ENCODE measurements at places on chromosomes 6 and 20.

DNA sequence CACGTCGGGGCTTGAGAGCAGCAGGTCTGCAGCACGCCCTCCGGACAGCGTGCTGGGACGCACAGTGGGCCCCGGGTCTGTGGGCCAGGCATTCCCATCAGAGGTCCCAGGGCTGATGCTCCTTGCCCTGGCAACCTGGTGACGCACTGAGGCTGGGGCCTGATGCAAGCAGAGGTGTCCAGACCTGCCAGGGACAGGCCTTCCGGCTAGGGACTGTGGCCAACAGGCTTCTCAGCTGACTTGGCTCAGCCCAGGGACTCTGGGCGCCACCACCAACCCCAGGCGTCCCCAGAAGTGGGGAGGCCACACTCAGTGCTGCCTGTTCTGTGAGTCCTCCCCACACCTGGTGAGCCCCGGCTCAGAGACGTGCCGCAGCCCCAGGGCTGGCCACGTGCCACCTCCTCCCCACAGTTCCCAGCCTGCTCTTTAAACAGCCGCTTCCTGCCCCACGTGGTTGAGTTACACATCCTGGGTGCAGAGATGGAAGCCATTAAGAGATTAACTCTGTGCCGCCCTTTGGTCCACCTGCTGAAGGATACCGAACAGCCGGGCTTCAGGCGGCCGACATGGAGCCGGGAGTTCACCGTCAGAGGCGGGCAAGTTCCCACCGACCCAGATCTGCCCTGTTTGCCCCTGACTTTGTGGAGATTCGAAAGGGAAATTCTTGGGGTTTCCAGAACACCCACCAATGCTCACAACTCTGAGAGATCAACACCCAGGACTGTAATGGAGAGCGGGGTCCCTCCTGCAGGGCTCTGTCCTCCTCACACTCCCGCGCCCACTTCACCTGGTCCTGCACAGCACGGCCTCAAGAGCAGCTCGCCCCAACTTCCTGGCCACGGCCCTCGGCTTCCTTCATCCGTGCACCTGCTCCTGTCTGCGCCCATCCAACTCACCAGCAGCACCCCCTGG is 37.6 kb upstream of the ZBP1 start:
- peak; percentile 46 for DNase-seq

DNA sequence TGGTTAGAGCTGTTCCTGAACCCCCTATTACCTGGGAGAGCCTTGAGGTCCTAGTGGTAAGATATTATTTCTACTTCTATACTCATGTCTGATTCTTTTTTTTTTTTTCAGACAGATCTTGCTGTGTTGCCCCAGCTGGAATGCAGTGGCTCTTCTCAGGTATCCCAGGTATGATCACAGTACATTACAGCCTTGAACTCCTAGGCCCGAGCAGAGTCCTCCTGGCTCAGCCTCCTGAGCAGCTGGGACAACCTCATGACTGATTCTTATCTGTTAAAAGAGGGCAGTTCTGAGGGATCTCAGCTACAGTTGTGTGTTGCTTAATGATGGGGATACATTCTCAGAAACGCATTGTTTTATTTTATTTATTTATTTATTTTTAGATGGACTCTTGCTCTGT is 30.2 kb downstream of the BAK1 start:
- no peak for DNase-seq

DNA sequence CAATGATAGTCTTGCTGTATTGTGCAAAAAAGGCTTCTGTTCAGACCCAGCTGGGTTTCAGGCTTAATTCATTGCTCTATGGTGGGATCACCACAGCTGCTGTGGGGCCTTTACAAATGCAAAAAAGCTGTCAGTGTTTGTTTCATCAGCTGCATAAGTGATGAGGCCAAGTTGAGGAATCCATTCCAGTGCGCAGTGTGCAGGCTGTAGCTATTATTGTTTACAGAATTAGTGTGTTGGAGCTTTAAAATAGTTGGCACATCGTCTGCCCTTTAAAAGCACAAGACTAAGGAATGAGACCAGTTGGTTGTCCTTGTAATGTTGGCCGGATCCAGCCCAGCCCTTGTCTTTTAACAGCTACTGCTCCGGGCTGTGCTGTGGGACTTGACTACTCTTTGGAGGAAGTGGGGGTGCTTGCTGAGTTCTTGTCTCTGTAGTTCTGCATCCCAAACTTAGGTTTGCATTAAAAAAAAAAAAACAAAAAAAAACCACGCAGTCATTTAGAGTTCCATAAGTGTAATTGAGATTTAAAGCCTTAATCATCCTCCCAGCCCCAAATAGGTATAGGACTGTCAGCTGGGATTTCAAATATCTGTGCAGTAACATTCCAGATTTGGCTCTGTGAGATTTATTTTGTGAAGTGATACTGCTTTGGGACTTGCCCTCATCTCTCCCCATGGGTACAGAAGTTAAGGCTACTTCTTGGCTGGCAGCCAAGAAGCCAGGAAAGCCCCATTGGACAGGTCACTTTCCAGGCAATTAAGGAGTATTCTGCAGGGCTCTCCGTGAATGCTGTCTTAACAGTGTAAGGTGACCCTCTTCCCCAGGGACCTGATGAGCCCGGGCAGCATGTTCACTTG is 19.3 kb downstream of the JARID2 start:
- DNase-seq = no peak

- DNase-seq = no peak
Observed at GRCh38 chr6:154901876-154902552, 93.1 kb upstream of the TIAM2 start.

DNA sequence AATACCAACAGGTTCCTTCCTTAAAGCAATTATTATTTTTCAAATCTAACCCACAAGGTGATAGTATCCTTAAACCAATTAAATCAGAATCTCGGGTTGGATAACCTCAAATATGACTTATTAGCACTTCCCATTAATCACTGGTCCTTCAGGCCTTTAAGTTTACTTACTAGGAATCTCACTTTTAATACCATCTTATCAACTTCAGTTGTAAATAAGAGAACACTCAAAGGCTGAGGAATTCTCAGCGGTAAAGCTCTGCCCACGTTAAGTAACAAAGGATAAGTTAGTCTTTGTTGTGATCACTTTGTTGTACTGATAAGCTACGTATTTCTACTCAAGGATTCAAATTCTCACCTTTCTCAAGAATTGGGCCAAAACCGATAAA is 82.0 kb downstream of the OR2B2 start:
- no peak for DNase-seq

- no peak for DNase-seq
Observed at GRCh38 chr6:475314-475713, 83.8 kb downstream of the IRF4 start.

DNA sequence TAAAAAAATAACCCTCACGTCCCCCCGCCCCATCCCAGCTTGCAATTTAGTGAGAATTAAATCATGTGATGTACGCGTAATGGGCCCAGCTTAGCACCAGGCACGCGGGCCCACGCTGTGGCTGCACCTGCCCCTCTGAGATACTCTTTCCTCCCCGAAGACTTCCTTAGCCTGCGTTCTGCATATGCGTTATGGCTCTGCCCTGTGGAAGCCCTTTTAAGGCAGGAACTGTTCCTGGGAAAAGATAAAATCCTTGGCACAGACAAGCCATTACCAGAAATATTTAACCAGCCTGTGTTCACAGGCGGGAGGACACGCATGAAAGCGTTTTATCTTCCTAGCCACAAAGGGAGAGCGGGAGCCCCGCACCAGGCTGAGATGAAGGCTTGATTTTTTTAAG is 311.0 kb downstream of the LRFN2 start:
- DNase-seq = no peak

- no peak for DNase-seq
Observed at GRCh38 chr6:41209547-41210320, 8.8 kb upstream of the TREML2 start.

- DNase-seq = no peak
Observed at GRCh38 chr6:85469276-85470022, 19.6 kb downstream of the NT5E start.

- DNase-seq = peak; percentile 33
Observed at GRCh38 chr6:6494677-6495076, 93.8 kb upstream of the LY86 start.

- no peak for DNase-seq
Observed at GRCh38 chr6:5996714-5997419, 9.9 kb downstream of the NRN1 start.

DNA sequence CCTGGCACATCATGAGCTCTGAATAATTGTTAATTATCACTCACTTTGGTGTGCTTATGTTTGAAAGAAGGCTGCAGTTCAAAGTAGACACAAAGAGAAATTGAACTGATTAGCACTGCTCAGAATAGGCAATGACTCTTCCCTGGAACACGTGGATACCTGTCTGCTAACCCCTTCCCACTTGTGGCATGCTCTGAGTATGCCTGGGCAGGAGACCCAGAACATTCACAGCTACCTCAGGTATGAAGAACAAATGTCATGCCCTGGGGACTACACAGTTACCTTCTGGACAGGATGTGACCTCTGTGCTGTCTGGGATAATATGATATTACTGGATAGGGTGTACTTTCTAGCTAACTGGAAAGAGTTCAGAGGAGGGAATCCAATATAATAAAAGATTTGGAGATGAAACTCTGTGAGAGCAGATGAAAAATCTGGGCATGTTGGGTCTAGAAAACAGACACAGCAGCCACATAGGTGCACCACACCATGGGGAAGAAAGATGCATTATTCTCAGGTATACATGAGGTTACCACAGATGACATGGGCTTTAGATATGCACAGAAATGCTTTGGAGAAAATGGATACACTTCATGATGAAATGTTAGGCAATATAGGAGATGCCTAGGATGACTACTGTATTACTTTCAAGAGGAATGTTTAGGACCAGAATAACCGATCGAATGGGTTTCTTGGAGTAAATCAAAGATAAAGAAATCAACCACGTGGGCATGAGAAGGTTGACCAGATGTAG is 324.2 kb upstream of the PREP start:
- no peak for DNase-seq

DNA sequence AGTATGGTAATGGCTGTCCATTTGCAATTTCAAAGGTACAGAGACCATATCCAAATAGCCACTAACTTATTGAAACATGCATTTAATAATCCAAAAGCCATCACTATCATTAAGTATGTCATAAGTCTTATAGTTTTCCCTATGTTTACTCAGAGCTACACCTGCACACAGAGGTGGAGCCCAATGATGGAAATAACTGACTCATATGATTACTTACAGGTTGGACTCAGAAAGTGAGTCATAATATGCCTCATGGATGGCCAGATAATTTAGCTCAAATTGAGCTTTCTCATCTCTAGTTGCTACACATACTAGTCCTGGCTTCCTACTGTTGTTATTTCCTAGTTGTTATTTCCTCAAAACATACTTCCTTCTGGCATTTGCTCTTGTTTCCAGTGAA is 104.4 kb upstream of the KHDRBS2 start:
- no peak for DNase-seq

DNA sequence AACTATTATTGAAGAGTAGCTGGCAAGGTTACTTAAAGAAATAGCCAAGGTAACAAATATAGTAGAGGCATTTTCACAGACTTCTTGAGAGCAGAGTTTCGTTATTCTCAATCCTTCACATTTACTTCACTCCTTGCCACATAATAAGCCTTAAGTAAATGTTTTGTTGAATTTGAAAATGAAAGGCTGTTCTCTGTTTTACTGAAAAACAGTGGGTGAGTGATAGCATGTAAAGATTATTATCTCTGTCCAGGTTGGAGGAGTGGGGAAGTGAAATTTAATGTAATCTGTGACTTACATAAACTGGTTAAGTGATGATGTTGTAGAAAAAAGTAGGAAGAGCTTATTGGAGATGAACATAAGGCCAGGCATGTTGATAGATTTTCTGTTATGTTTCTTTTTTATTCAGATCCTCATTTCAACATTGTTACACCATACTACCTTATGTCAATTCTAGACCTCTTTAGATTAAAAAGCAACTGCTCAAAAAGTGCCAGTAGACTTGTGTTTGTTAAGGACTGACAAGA is 55.0 kb downstream of the QKI start:
- no peak for DNase-seq

DNA sequence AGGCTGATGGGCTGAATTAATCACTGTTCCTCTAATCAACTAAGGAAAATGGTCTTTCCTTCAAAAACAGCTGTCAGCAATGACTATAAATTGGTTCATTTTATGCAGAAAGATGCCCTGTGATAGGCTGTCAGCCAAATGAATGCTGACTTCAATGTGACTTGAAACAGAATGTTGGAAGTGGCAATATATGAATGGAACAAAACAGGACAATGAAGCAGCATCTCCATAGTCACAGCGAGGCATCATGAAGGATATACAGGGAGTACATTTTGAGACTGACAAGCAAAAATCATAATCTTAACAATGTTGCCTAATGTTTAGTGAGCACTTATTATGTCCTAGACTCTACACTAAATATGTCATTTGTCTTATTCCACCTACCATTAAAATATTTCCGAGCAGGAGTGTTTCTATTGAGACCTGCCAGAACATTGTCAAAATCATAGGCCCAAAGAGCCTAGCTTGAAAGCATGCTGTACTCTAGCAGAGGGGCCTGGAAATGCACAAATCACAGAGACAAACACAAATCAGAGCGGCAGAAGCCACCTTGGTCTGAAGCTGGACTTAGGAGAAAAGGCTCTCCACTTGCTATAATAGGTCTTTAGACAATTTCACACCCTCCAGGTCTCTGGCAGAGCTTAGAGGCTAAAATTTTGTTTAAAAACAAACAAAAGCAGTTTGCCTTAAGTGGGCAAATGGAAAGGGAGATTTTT is 63.3 kb downstream of the FAM50B start:
- DNase-seq = no peak

- no peak for DNase-seq
Observed at GRCh38 chr6:128532827-128533226, 12.4 kb upstream of the PTPRK start.

DNA sequence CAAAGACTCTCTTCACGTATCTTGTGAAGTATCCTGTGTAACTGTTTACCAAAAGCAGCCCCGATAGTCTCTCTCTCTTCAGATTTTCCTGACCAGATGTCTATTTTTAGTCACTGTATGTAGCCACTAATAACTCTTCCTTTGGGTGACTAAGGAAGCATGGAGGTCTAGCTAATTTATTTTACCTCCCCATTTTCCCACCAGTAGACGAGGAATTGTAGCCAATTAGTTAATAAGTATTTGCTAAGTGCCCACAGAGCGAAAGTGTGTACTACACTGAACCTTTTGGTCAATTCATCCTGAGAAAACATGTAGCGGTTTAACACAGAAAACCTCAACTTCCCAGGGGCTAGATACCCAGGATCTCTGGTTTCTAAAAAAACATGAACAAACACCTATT is 180.6 kb downstream of the TBX18 start:
- DNase-seq = no peak

GRCh38 chr6:56580271-56580670 is 62.4 kb downstream of the DST start:
- DNase-seq = no peak

DNA sequence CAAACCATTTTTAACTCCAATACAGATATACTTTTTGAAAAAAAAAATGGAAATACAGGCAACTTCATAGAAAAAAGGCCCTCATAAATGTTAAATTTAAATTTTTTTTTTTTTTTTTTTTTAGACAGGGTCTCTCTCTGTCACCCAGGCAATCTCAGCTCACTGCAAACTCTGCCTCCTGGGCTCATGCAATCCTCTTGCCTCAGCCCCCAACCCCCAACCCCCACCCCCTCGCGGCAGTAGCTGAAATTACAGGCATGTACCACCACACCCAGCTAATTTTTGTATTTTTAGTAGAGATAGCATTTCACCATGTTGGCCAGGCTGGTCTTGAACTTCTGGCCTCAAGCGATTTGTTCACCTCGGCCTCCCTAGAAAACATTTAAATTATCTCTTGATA is 12.8 kb upstream of the ULBP3 start:
- DNase-seq = no peak

Data from CD4-positive, alpha-beta T cell treated with Interleukin-15 for 1 hour (primary cell).